ENCODE measurements at places on chromosomes 5 and 9. TPM values are rescaled to one million over a fixed set of nuclear protein-coding genes. Genes with fewer than 3 reads are reported as not detected.

DDX4 gene
- total RNA-seq = not detected

DNA sequence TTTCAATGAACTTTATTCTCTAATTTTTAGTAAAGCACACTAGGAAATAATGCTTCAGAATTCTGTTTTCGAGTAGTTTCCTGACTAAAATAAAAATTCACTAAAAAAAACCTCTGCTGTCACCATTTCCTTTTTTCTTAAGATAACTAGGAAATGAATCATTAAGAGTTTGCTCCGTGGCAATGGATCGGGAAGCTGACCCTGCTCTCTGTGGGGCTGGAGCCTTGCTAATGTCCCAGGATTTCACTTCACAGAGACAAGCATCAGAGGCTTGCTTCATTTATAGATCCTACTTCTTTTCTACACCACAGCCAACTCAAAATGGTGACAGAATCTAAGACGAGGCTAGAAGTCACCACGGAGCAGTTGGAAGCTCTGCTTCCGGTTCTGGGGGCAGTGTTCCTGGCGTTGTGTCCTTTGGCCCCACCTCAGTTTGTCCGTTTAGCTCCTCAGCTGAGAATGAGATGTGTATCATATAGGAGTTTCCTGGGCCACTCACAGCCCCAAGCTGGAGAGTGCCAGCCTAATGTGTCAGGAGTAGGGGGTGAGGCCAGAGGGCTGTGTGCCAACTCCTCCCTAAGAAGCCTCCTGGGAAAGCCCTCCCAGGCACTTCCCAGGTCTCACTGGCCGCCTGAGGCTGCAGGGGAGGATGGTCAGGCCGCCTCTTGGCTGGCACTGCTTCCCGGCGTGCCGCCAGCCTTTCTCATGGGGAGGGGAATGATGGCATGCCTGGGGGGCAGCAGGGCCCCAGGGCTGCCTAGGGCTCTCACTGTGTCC is 19.6 kb downstream of the TENT4A start:
- peaks cover 10% of the 10 kb centered on the region for H3K36me3 ChIP-seq
- H3K27ac ChIP-seq = no peak overlapping the region
- DNase-seq = no peak
- H3K4me1 ChIP-seq = no peaks in the 10 kb centered on the region

ARID3C gene
- total RNA-seq = 0.80 TPM

NOXA1 gene
- 6.6 TPM for total RNA-seq

AGXT2 gene
- total RNA-seq = not detected

DNA sequence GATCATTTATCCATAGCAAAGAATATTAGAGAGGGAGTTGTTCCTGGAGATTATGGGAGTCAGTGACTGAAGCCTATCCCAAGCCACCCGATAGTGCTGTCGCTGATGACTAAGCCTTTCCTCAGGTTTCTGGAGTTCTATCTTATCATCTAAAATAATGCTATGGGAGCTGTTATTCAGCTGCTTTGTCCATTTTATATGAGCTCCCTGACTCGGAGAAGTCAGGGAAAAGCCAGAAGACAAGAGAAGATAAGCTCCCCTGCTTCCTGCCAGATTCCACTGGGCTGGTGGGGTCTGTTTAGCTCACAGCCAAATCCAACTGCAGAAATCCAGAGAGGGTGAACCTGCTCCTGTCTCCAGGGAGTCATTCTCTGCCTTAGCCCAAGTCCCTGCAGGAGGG is 148.2 kb downstream of the DROSHA start:
- H3K4me3 ChIP-seq = no peak overlapping the region
- no peak overlapping the region for H3K27ac ChIP-seq
- no peaks in the 10 kb centered on the region for H3K36me3 ChIP-seq
- H3K27me3 ChIP-seq = no peaks in the 10 kb centered on the region

GRCh38 chr9:127218818-127219217 is 45.8 kb upstream of the GARNL3 start:
- peaks cover 32% of the 10 kb centered on the region for H3K27me3 ChIP-seq
- peak; percentile 55 for DNase-seq
- H3K4me3 ChIP-seq = no peak overlapping the region
- H3K4me1 ChIP-seq = no peaks in the 10 kb centered on the region
- H3K36me3 ChIP-seq = no peaks in the 10 kb centered on the region

GRCh38 chr9:15103290-15103689 is 193.1 kb upstream of the FREM1 start:
- H3K27me3 ChIP-seq = no peaks in the 10 kb centered on the region
- no peaks in the 10 kb centered on the region for H3K4me1 ChIP-seq
- no peak overlapping the region for H3K27ac ChIP-seq
- H3K4me3 ChIP-seq = no peak overlapping the region
- DNase-seq = no peak

- no peaks in the 10 kb centered on the region for H3K27me3 ChIP-seq
- no peaks in the 10 kb centered on the region for H3K36me3 ChIP-seq
- no peak overlapping the region for H3K27ac ChIP-seq
- no peaks in the 10 kb centered on the region for H3K4me1 ChIP-seq
- no peak overlapping the region for H3K4me3 ChIP-seq
- DNase-seq = no peak
These were observed 75.9 kb upstream of the PRR16 start for GRCh38 chr5:120388016-120388781.

- H3K27ac ChIP-seq = no peak overlapping the region
- no peaks in the 10 kb centered on the region for H3K4me1 ChIP-seq
- H3K36me3 ChIP-seq = no peaks in the 10 kb centered on the region
- H3K4me3 ChIP-seq = no peak overlapping the region
These were observed 1158.6 kb upstream of the CDH6 start for GRCh38 chr5:30034870-30035269.

DNA sequence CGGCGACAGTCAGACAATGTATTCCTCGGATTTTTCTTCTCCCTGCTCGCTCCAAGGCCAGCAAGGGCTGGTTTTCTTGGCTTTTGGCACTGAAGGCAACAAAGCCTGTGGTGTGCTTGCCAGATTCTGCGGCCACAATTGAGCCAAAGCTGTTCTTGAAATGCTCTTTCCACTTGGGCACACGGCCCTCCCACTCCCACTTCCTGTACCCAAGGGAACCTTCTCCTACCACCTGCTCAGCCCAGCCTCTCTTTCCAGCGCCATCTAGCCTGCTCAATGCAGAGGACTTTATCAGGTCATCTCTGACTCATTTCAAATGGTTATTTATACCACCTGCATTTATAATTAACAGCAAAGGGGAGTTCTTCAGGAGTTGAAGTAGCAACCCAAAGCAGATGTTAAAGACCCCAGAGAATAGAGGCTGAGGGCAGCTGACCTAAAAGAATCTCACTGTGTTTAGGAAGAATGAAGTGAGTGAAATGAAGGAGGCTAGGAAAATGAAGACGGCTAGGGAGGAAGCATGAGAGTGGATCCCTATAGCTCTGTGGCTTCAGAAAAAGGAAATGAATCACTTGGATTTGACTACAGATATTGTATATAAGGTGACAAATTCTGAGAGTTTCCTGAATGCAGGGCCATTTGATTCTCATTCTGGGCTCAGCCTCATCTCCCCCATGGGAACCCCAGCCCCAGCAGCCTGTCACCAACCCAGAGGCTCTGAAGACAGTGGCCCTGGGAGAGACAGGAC is 439.0 kb downstream of the ENC1 start:
- no peaks in the 10 kb centered on the region for H3K36me3 ChIP-seq
- no peak overlapping the region for H3K4me3 ChIP-seq
- H3K4me1 ChIP-seq = no peaks in the 10 kb centered on the region
- no peak for DNase-seq
- H3K27me3 ChIP-seq = no peaks in the 10 kb centered on the region

DNA sequence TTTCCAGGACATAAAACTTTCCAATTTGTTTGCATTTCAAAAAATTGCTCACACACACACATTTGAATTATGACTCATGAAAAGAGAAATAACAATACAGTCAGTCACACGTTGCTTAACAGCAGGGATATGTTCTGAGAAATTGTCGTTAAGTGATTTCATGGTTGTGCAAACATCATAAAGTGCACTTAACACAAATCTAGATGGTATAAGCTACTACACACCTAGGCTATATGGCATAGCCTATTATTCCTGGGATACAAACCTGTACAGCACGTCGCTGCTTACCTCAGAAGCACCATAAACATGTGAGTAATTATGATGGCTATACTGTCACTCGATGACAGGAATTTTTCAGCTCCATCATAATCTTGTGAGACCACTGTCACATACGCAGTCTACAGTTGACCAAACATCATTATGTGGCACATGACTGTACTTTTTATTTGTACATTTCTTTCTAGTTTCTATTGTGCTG is 378.2 kb downstream of the ACTL7B start:
- H3K4me1 ChIP-seq = no peaks in the 10 kb centered on the region
- DNase-seq = no peak
- no peaks in the 10 kb centered on the region for H3K36me3 ChIP-seq
- H3K27ac ChIP-seq = no peak overlapping the region
- no peak overlapping the region for H3K4me3 ChIP-seq
- no peaks in the 10 kb centered on the region for H3K27me3 ChIP-seq

DNA sequence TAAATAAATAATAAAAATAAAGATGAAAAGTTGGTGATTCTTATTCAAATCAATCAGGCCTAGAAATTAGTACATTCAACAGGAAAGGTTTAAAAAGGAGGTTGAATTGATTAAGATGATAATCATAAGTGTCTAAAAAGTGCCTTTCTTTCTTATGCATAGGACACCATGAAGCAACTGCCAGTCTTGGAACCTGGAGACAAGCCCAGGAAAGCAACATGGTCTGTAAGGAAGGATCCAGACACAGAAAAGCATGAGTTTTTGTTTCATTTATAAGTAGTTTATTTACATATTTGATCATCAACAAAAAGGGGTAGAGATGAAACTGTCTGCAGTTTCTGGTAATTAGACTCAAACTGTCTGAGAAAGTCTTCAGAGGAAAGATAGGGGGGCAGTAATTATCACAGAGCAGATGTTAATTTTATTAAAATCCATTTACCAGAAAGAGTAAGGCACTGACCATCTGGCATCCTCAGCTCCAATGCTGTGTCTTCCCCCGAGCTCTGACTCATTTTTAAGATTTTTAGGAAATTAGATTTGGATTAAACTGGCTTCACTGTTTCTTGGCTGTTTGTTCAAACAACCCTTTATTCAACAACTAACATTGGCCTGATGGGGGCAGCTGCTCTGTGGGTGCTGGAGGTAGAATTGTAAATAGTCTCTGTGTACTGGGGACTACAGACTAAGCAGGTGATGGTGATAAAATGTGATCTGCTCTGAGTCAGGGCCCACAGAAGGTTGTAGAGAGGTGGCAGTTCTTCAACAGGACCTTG is 2.7 kb downstream of the RABEPK start:
- peak overlapping the region; percentile 17 for H3K4me3 ChIP-seq
- DNase-seq = no peak
- H3K4me1 ChIP-seq = peaks cover 2% of the 10 kb centered on the region
- H3K27ac ChIP-seq = no peak overlapping the region
- no peaks in the 10 kb centered on the region for H3K27me3 ChIP-seq
